Stimulated activated CD8-positive, alpha-beta memory T cell treated with anti-CD3 and anti-CD28 coated beads, Interleukin-15, amount 100 ng/mL, for 24 hours (primary cell): ENCODE measurements at places on chromosomes 5 and 9.

- DNase-seq: no peak
Observed at GRCh38 chr9:99118782-99119466, 14.0 kb downstream of the TGFBR1 start.

DNA sequence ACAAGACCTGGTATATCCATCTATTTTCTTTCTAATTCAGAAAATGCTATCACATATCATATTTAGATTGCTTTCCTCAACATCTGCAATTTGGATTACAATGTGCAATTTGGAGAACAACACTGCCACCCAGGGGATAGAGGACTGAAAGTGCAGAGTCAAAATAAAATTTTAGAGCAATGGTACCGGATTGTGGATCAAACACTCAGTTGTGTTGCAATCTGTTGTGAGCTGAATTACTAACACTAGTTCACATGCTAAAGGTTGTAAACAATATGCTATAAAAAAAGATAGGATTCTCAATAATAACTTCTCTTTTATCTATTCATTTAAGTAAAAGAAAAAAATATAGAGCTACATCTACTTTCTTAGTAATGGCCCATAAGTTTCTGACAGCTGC is 11.9 kb upstream of the SRFBP1 start:
- no peak for DNase-seq

DNA sequence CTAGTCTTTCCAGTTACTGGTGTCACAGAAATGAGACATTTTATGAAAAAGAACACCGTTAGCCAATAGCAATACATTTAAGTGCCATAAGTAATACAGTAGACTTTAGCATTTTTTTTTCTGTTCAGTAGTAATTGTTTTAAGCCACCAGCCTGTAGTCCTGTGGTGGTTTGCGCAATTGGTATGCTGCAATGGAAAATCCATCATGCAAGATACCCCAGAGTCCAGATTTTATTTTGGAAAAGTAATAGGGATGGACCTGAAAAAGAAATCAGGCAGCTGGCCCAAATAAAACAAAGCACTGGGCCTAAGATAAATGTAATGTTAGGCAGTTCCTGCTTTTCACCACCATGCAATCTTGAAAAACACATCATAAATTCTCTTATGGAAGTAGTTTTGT is 94.6 kb upstream of the RASGRF2 start:
- DNase-seq: no peak

DNA sequence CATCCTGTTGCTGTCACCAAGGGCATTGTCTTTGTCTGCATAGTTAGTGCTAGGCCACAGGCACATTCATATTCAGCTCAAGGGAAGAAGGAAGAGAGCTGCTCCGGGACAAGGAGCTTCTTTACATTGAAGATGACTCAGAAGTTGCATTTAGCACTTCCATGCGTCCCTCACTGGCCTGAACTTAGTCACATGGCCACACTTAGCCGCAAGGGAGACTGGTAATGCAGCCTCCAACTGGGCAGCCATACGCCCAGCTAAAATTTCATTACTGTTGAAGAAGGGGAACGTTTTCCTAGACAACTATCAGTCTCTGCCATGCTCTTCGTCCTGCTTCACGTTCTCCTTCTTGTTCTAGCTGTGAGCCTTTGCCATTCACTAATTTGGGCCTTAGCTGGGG is 20.0 kb downstream of the ACTL7B start:
- DNase-seq: no peak

DNA sequence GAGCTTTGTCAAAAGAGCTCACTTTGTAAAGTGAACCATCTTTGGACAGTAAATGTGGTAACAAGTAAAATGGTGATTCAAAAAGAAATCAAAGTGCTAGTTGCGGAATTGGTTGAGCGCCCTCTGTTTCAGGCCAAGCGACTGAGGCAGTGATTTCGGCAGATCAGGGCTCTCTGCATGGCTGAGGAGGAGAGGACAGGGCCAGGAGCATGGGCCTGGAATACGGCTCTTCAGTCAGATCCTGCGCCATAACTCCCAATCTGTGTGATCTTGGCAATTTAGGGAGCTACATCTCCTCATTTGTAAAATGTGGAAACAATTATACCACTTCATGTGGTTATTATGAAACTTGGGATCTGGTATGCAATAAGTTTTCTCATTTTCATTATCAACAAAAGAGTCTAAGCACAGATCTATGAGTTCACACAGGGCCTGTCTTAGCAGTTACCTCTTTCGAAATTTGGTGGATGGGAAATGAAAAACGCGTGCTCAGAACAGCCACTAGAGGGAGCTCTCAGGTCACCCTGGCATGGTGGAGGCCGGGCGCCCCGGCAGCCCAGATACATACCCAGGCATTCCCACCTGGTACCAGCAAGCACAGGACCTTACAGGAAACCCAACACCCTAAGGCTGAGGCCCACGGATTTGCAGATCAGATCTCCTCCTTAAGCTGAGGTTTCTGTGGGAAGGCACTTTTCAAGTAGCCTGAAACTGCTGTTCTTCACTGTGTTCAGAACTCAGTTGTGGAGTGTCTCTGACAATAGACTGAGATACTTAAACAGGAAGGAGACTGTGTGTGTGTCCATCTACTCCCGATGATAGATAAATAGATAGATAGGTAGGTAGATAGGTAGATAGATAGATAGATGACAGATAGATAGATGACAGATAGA is 303.7 kb downstream of the RAB3C start:
- DNase-seq: peak; percentile 15
